MCF 10A (cell line): ENCODE measurements at places on chromosomes 1 and 21. TPM values are rescaled to one million over a fixed set of nuclear protein-coding genes. Genes with fewer than 3 reads are reported as not detected.

Gene MYOC
- not detected in 2 replicates for total RNA-seq

DNA sequence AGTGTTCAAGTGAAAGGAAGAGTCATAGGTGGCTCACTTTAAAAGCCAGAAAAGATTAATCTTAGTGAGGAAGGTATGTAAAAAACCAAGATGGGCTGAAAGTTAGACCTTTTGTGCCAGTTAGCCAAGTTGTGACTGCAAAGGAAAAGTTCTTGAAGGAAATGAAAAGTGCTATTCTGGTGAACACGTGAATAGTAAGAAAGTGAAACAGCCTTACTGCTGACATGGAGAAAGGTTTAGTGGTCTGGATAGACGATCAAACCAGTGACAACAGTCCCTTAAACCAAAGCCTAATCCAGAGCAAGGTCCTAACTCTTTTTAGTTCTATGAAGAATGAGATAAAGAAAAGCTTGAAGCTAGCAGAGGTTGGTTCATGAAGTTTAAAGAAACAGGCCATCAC lies 106.4 kb downstream of the CTH start:
- no peak for DNase-seq

DNA sequence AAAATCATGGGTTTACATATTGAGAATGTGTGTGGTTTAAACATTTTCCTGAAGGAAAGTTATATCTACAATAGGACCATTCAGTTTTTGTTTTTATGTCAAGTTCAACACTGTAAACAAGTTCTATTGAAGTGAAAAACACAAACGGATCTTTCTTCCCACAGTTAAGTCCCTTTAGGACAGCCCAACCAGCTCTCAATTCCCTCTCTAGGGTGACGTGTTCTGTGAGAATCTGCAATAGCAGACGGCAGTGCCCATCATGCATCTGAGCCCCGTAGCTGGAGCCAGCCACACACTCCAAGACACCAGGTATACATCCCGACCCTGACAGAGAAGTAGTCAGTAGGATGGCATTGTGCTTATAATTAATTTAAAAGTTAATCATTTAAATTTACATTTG lies 26.3 kb upstream of the IVNS1ABP start:
- DNase-seq = no peak

Gene HSPA6
- total RNA-seq = 0.28 and 0.52 TPM in 2 replicates

GRCh38 chr21:29265690-29266479 lies 32.8 kb upstream of the BACH1 start:
- DNase-seq = peak; percentile 24

Gene KCNA3
- not detected in 2 replicates for total RNA-seq

- DNase-seq = no peak
Observed at GRCh38 chr1:70061231-70061630, 144.1 kb downstream of the LRRC40 start.

Gene STYXL2
- total RNA-seq = not detected in 2 replicates

Gene FCRL4
- not detected in 2 replicates for total RNA-seq

DNA sequence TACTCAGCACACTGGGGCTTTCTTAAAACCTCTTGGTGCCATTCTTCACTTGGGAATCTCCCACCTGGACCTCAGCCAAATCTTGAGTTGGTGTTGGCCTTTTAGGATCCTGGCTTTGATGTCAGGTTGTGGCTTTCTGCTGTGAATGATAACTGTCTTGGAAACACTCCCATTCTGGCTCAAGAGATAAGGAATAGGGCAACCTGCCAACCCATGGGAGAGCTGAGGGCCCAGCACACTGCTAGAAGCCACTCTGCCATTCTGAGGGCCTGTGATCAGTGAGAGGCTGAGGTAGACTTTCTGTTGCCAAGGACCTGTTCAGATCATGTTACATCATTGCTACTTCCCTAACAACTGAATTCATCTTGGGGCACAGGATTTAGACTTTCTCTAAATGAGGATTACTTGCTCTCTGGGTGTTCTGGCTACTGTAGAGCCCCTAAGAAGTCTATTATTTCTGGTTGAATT lies 45.8 kb downstream of the TTC39A start:
- no peak for DNase-seq

Gene FAM72B
- 8.0 and 8.6 TPM in 2 replicates for total RNA-seq

DNA sequence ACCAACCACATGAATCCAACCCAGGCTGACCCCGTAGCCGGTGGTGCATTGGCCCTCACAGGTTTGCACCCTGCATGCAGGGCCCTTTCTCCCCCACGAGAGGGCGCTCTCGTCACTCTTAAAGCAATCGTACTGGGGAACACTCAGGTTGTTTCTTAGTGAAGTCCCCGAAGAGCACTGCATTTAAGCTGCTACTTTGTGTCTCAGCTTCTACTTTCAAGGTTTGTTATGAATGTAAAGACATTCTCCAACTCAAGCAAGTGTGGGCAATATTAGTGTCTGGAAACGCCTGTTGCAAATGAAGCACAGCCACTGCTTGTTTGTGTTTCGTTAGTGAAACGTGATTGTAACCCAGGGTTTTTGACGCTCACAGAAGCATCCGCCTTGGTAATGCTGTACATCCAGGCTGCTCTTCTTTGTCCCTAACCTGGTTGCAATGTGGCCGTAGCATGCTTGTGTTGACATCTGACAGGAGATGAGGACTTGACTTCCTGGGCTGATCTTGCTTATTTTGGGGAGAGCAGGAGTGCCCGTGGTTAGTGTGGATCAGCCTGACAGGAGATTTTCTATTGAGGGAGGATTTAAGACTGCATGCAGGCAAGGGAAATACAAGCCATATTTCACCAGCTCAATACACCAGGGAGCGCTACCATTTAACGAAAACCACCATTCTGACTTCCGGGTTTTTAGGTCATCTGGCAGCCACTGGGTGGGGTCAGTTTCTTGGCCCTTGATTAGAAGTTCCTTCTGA lies 79.8 kb downstream of the ST6GALNAC3 start:
- DNase-seq = peak; percentile 81

- peak; percentile 37 for DNase-seq
Observed at GRCh38 chr1:197619008-197619640, 156.2 kb downstream of the DENND1B start.

Gene PDC
- total RNA-seq = not detected in 2 replicates

GRCh38 chr1:210781652-210782051 lies 352.3 kb downstream of the KCNH1 start:
- no peak for DNase-seq

- DNase-seq = no peak
Observed at GRCh38 chr1:87584586-87584985, 255.9 kb downstream of the LMO4 start.

Gene PLA2G2F
- not detected in 2 replicates for total RNA-seq

Gene PLA2G2D
- total RNA-seq = not detected in 2 replicates

DNA sequence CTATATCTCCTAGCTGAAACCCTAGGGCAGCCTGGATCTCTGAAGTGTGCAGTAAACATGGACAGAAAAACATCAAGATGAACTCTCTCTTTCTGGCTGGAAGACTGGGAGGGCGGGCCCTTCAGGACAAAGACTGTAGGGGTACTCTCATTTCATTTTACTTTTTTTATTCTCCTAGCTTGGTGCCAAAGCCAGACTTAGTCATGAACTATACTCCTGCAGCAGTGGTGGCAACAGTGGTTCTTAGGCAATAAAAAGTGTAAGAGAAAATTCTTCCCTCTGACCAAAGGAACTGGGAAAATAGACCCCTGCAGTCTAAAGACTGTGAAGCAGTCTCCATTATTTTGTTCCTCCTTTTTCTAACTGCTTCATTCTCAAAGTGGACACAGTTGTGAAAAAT lies 213.8 kb upstream of the JUN start:
- no peak for DNase-seq

Gene LRRC47
- 46.1 and 53.0 TPM in 2 replicates for total RNA-seq

- no peak for DNase-seq
Observed at GRCh38 chr1:223179786-223180185, 36.7 kb upstream of the TLR5 start.
